C1 segment of cervical spinal cord (tissue), 14 donors: ENCODE measurements at places on chromosomes 3 and 15.

GRCh38 chr15:63893866-63894661, 60.3 kb upstream of the HERC1 start:
- no peak for DNase-seq

DNA sequence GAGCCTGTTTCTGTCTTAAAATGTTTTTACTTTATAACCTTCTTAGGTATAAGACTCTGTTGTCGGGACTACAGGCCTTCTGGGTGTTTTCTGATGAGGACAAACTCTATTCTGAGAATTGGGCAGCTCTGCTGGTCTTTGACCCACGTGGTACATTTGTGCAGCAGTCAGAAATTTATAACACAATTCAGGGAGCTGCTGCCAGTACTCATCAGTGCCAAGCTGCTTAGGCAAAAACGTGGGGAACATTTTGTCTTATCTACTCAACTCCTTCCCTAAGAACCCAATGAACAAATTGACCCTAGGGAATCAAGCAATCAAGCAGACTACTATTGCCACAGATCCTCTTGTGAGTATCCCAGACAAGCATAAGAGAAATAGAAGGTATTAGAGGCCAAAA, 180.7 kb upstream of the PDZRN3 start:
- DNase-seq: no peak

DNA sequence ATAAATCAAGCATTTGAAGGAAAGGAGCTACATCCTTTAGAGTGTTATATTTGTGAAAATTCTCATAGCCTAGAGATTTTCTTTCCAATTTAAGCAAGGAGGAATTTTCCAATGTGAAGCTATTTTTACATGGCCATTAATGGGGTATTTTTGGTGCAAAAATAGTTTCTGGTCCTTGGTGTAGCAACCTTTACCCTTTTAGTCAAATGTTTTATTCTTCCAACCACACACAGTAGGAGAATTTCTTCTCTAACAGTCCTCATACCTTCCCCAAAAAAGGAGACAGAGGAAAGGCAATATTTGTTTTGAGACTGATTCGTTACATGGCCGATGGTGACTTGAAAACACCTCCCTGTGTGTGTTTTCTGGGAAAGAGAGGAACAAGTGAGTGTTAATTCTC, 261.2 kb downstream of the PTPRG start:
- DNase-seq: no peak

- DNase-seq: no peak
These were observed 642.3 kb downstream of the RBMS3 start for GRCh38 chr3:29922992-29923746.

DNA sequence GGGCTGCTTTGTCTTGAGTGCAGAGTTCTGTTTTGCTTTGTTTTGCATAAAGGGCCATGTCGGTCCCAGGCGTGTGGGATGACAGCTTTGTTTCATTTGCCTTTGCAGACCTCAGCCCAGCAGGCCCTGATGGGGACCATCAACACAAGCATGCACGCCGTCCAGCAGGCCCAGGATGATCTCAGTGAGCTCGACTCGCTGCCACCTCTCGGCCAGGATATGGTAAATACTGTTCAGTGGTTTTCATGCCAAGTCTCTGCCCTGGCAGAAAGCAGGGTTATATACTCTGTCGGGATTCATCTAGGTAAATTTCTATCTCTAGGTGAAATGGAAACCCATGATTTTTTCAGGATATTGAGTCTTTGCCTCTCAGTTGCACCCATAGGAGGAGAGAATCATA, 343.9 kb upstream of the TPM1 start:
- DNase-seq: no peak

GRCh38 chr3:41898631-41899030, 63.3 kb downstream of the ULK4 start:
- no peak for DNase-seq

- no peak for DNase-seq
These were observed 284.7 kb upstream of the STT3B start for GRCh38 chr3:31247850-31248562.

- DNase-seq: no peak
These were observed 6.7 kb downstream of the COLQ start for GRCh38 chr3:15514663-15515340.

DNA sequence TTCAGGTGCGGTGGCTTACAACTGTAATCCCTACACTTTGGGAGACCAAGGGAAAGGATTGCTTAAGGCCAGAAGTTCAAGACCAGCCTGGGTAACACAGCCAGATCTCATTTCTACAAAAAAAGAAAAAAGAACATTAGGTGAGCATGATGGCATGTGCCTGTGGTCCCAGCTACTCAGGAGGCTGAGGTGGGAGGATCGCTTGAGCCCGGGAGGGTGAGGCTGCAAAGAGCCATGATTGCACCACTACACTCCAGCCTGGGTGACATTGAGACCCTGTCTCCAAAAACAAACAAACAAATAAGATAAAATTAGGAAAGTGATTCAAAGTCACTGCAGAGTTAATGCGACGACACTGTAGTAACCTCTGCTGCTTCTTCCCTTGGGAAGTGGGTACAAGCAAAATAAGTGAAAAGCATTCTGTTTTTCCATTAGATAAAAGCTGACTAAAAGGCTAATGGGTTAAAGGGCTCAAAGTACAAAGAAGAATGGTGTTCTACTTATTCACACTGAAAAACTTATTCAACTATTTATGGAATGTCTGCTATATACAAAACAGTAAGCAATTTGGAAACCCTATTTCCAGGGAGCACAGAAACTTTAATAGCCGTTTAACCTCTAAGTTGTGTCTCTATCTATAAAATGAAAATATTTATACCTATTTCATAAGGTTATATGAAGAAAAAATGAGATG, 8.0 kb upstream of the RPS27L start:
- DNase-seq: no peak

DNA sequence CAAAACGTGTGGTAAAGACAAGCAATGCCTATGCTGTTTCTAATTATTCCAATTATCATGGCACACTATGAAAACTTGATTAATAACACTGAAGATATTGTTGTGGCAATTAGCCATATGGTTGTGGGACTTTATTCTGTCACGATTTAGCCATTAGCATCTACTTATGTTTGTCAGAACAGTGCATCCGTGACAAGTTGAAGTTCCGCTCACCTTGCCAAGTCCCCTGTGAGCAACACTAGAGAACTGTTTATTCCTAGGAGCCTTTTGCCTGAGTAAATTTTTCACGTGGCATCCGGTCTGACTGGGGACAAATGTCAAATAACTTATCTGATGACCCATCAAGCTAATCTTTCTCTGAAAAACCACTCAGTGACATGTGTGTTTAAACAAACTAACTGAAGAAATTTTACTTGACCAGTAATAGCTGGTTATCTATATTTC, 403.3 kb downstream of the TBC1D5 start:
- no peak for DNase-seq

- DNase-seq: no peak
These were observed 21.9 kb upstream of the PLSCR2 start for GRCh38 chr3:146491303-146491702.

GRCh38 chr15:34609102-34610057, 25.9 kb upstream of the GOLGA8B start:
- DNase-seq: no peak

DNA sequence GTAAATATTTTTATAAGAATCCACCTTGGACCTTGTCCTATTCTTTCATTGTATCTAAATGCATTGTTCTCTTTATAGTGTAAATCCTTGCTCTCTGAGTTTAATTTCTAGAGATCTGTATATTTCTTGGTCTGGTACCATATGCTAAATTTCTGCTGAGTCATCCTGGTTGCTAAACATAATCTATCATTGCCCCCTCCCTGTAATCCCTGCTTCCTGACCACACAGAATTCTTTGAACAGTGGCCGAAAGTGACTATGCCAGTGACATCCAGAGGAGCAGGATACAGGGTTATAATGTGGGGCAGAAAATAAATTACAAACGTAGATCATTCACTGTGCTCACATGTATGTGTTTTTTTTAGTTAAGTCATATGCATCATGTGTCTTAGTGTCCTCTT, 143.1 kb downstream of the DIPK2A start:
- DNase-seq: no peak

DNA sequence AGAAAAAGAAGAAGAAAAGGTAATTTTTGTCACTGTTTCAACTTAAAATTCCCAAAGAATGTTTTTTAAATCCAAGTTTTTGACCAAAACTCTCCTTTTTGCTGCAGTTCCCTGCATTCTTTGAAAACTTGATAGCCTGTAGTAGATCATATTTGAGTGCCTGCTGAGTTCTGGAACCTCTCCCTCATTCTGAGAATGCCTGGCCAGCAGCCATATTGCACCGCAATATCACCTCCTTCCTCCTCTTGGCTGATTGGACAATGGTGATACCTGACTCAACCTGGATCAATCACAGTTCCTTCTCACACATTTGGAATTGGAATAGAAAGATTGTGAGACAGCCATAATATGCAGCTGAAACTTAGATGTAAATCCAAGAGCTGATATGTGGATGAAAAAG, 97.6 kb upstream of the GAP43 start:
- DNase-seq: no peak

DNA sequence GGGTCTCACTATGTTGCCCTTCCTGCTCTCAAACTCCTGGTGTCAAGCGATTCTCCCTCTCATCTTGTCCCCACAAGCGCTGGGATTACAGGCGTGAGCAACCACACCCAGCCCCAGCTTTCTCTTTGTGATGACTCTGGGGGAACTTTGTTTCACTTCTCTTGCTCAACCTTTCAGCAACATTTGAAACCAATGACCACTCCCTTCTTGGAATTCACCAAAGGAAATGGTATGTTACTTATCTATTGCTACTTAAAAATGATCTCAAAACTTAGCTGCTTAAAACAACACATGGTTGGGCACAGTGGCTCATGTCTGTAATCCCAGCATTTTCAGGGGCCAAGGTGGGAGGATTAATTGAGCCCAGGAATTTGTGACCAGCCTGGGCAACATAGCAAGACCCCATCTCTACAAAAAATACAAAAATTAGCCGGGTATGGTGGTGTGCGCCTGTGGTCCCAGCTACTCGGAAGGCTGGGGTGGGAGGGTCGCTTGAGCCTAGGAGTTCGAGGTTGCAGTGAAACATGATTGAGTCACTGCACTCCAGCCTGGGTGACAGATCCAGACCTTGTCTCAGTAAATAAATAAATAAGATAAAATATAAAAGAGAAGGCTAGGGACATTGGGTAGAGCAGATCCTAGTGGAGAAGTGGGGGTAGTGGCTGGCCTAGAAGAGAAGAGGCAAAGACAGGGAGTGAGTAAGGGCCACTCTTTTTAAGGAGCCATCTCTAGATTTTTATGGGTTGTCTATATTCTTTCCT, 10.3 kb upstream of the COPG1 start:
- DNase-seq: no peak

- DNase-seq: no peak
These were observed 6.4 kb upstream of the SLC51B start for GRCh38 chr15:65038836-65039235.

- no peak for DNase-seq
These were observed 296.8 kb downstream of the OTOL1 start for GRCh38 chr3:161793194-161793930.

DNA sequence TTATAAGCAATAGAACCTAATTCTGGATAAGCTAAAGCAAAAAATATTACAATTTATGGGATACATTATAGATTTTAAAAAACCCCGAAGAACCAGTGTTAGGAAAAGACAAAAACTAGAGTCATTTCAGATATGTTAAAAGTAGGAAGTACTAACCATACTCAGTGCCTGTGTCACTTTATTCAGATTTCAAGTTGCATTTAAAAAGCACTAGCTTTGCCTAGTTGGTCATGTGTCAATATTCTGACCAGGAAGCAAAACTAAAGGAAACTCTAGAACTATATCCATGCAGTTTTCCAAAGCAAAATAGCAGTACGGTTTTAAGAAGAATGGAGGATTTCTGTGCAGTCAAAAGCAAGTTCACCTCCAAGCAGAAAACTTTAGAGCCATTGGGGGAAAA, 88.4 kb downstream of the RAP2B start:
- DNase-seq: no peak

DNA sequence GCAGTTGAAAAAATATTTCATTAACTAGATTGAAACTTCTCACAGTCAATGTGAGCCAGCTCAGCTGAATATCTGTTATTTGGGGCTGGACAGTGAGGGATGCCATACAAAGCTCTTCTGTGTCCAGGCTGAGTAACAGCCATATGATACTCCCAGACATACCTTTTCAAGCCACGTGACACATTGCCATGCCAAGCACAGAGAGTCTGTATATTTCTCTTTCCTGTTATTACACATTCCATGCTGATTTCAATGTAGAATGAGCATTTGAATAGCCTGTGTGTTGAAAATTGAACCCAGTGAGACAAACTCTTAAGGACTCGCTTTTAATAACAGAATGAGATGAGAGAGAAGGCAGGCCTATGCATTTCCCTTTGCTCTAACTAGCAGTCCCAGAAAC, 334.7 kb upstream of the RASGRP1 start:
- no peak for DNase-seq

GRCh38 chr3:160999274-160999673, 105.9 kb downstream of the B3GALNT1 start:
- DNase-seq: no peak

DNA sequence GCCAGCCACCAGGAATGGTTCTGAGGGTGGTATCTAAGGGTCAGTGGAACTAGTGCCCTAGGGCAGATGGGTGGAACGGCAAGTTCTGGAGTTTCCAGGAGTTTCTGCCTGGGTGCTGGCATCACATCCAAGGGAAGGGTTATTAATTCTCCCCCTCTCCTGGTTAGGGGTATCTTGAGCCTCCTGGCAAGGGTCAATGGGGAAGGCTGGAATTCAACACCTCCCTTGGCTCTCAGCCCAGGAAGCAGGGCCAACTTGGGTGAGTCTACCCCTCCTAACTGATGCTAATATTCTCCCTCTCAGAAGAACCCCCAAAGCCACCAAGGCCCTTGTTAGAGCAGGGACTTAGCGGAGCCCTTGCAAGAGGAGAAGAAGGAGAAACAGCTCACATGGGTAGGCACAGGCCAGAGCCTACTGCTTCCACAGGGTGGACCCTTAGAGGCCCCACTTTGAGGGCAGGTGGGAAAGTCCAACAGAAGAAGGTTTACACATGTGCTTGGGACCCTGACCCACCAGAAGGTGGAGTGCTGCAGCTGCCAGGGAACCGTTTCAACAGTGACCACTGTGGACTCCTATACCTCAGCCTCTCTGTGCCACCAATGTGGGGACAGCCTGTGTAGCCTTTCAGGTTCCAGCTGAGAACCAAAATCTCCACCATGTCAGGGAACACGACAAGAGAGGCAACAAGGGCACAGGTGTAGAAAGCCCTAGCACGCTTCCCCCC, 3.3 kb downstream of the TMEM115 start:
- no peak for DNase-seq

GRCh38 chr15:79700951-79701480, 195.8 kb downstream of the MTHFS start:
- no peak for DNase-seq
